ENCODE measurements at places on chromosomes 2 and 18.

- DNase-seq, result peak; percentile 81
Measured at GRCh38 chr18:48600456-48601090, 61.7 kb downstream of the CTIF start.

DNA sequence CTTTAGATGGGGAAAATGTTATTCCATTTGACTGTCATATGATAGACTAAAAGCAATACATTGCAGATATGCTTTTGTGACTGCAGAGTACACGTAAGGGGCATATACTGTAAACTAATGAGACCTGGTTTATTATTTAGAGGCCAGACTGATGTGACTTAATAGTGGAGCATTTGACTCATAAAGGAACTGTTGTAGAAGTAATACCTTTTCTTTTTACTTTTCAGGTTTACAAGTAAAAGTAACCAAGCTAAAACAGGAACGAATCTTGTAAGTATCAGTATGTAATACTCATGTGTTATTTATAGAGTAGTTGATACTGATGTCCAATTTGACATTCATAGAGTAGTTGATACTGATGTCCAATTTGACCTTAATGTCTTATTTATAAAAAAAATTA, 13.1 kb downstream of the RBBP8 start:
- DNase-seq, result no peak

GRCh38 chr2:135840601-135841000, 3.6 kb upstream of the LCT start:
- no peak for DNase-seq

DNA sequence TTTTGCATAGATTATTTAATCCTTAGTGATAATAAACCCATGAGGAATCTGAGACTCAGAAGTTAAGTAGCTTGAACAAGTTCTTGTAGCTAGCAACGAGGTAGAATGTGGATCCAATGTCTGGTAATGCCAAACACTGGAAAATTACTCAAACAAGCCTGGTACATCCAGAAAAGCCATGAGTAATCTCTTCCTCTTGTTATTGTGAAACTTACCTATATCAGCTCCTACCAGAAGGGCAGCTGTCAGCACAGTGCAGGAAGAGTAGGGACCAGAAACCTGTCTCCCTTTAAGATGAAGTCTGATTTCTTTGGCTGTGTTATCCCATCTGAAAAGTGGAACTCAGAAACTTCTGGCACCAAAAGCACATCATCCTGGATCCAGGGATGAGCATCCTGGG, 7.7 kb upstream of the SERPINB8 start:
- DNase-seq, result no peak

- DNase-seq, result no peak
Measured at GRCh38 chr18:35695803-35696202, 114.3 kb downstream of the GALNT1 start.

- DNase-seq, result no peak
Measured at GRCh38 chr2:74530239-74531187, 780 bp downstream of the HTRA2 start.

DNA sequence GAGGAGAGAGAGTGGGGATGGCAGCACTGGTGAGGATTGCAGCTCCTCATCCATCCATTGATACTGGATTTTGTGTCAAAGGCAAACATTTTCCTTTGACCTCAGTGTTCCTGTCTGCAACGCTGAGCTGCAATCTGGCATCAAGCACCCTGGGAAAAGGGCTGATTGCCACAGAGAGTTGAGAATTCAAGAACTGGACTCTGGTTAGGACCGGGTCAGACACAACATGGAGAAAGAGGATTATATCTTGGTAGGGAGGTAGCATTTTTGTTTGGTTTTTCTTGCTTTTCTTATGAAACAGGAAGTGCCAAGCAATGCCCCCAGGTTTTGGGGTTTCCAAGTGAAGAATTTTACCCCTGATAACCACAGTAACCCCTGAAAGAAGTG, 81.9 kb upstream of the PKDCC start:
- DNase-seq, result peak; percentile 56

GRCh38 chr2:27040282-27040681, 7.5 kb downstream of the TMEM214 start:
- DNase-seq, result no peak

GRCh38 chr18:32771169-32771751, 1.6 kb downstream of the KLHL14 start:
- no peak for DNase-seq

DNA sequence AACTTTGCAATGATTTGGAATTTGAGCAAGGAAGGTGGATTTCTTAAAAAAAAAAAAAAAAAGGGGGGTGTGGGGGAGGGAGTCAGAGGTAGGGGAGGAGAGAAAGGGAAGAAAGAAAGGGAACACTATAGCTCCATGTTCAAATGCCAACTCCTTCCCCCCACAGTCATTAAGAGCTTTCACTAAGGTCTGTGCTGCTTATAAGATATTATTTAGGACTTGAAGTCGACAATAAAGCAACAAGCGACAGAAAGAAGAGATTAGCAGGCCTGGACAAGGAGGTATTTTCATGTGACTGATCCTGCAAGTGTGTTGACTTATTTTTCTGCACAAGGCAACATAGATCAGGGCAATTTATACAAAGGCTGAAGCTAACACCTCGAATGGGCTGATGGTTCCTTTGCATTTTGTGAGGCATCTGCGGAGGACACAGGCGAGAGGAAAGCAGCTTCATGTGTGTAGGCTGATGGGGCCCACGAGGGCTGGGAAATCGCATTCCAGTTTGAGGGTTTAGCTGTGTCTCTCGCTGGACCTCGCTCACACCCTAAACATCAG, 382.0 kb downstream of the SOX11 start:
- no peak for DNase-seq

DNA sequence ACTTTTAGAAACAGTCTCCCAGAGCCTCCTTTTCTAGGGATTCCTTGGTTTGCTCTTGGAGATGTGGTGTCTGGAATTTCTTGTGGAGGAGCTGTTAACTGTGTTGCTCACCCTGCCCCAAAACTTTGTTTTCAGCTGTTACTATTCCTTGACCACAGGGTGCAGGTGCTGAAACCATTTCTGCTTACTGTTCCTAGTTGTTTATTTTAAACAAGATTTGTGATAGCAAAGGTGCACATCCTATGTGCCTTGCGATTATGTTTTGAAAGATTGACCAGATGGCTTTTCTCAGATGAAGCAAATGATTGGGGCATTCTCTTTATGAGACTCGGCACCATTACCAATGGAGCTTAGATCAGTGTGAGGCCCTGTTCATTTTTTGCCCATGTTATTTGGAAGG, 111.2 kb downstream of the RAB3GAP1 start:
- no peak for DNase-seq

DNA sequence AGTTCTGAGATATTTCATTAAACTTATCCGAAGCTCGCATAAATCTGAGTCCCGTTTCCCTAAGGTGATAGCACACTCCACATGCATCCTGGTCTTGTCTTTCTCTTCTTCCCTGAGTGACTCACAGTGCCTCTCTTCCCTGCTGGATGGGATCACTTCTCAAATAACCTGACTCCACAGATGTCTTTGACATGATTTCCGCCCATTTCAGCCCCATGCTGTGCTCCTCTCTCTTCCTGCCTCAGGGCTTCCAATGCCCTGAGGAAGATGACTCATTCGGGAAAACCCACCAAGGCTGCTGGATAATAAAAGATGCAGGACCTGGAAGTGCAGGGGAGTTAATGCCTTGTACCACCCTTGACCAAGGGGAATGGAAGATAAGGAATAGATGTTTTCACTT, 441.7 kb upstream of the SOX11 start:
- DNase-seq, result peak; percentile 62

DNA sequence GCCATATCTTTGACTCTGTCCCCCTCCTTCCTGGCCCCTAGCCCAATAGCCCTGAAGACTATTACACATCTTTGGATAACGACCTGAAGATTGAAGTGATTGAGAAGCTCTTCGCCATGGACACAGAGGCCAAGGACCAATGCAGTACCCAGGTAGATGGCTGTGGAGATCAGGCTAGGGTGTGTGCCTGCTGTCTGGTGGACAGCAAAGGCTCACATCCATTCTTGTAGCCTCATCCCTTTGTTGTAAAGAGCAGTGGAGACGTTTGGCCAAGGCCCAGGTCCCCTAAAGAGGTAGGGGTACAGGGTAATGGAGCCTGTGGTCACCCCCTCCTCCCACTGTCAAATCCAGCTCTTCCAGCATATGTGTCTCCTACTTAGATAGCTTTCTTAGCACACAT, 81.4 kb downstream of the EPAS1 start:
- no peak for DNase-seq

- no peak for DNase-seq
Measured at GRCh38 chr18:6018671-6019070, 123.3 kb upstream of the TMEM200C start.

DNA sequence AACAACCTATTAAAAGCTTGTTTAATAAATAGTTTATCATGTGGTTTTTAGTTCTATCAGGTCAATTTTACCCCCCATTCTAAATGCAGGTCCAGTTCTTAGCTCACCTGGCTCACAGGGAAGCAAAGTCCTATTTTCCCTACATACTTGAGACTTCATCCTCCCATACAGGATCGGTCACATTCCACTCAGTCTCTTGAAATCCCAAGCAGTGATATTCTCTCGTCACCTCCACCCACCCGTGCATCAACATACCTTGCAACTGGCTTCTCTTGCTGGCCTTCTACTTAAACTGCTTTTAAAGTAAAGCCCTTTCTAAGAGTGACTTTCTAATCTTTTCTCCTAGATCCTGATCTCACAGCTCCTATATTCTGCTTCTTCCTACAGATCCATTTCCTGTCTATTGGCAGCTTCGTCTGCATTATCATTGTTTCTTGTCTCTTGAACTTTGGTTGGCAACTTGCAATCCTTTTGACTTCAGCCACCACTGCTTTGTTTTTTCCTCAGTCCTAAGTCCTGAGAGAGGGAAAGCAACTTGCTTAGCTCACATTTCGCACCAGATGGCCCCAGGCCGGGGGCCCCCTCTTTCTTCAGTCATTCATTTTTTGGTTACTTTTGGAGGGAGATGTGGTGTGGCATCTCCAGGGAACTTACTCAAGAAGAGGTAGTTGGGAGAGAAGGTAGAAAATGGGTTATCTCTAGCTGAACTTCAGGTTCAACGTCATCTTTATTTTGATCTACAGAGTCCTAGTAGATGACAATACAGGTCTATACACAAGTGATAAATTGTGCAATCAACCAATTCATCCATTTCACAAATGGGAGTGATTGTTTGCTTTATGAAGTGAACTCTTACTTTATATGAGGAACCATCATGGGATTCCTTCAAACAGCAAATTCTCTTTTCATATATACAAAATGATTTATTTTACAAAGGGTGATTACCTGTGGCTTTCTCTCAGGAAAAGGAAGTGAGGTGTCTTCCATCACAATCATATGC, 23.9 kb upstream of the NCOA1 start:
- DNase-seq, result no peak

GRCh38 chr18:10015941-10016819, 102.4 kb downstream of the VAPA start:
- DNase-seq, result peak; percentile 99

DNA sequence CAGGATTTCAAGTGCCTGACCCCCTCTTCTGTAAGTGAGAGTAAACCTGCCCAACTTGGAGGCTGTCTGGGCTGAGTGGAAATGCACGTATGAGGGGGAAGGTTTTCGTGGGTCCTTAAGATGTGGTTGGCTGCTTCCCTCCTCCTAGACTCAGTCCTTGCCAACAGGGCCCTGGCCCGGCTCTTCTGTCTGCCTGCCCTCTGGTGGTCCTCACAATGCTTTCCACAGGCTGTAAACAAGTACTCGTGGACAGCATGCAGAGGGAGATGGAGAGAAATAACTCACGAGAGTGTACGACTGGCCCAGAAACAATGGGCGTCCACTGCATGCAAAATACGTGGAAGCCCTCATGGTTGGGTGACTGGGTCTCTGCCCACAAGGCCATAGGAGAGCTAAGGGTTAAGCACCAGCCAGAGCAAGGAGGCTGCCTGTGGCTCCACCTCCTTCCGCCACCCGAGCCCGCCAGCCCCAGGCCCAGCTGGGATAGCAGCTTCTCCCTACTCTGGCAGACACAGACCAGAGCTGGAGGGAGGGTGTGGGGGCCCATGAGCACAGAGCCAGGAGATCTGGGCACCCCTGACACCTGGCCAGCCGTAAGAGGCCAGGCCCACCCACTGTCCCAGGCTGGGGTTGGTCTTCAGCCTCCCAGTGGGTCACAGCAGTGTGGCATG, 17.0 kb upstream of the ARHGEF4 start:
- DNase-seq, result no peak

DNA sequence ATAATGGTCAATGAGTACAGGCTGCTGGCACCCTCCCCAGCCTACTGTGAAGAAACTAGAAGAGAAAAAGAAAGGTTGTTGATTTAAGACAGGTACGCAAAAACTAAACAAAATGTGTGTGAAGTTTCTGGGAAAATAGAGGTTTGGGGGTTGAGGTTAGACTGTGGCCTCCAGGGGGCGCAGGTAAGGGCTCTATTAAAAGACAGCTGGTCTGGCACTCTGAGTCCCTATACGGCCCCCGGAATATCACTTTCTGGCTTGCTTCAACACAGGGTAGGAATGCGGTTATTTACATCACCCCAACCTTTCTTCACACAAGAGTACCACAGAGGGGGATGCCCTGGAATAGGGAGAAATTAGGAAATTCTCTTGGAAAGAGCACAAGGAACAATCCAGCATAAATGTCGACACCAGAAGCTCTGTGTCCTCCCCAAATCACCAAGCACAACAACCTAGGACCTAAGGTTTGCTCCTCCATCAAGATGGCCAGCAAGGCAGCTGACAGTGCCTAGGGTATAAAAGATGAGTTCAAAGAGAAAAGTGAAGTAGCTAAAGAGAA, 480.8 kb upstream of the KLHL29 start:
- DNase-seq, result peak; percentile 17

DNA sequence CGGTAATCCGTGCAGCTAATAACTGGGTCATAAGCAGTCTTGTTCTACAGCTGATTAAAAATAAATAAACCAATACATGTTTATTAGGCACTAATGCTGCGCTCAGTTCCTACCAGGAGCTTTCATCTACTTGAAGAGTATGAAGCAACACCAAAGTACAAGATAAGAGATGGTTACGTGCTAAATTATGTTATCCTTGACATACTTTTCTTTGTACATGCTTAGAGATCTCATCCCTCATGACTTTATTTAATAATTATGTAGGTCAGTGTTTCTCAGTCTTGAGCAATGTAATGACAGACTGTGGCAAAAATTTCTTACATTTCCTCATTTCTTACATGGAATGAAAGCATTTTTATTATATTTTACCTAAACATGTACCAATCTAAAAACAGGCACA, 54.6 kb upstream of the COBLL1 start:
- peak; percentile 59 for DNase-seq

- no peak for DNase-seq
Measured at GRCh38 chr2:161005170-161005569, 155.1 kb upstream of the TANK start.

DNA sequence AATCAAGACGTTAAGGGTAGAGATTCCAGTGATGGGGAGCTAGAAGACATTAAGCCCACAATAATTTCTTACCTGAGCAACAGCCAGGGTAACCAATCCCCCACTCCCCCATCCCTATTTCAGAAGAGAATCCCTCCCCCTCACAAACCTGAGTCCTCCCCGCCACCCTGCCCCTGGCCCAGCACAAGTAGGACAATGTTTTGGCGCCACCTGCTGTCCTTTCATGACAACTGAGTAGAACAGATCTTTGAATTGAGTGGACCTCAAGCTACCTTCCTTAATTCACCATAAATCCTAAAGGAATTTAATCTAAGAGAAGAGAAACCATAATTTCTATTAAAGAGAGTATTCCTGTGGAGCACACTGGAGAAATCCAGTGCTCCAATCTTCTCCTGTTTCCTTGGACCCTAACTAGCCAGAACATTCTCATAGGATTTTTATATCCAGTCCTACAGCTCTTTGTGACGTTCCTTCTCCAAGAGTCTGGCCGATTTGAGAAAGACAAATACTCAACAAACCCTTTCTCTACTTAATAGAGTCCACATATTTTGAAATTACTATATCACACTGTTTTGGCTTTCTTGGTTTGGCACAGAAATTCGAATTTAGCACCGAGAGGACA, 41.1 kb downstream of the NHEJ1 start:
- peak; percentile 48 for DNase-seq
